ENCODE measurements at places on chromosomes 7 and 10.

GRCh38 chr7:104967088-104967487, 46.9 kb upstream of the KMT2E start:
- DNase-seq = no peak

- DNase-seq = no peak
These were observed 51.6 kb upstream of the MGMT start for GRCh38 chr10:129415215-129416140.

DNA sequence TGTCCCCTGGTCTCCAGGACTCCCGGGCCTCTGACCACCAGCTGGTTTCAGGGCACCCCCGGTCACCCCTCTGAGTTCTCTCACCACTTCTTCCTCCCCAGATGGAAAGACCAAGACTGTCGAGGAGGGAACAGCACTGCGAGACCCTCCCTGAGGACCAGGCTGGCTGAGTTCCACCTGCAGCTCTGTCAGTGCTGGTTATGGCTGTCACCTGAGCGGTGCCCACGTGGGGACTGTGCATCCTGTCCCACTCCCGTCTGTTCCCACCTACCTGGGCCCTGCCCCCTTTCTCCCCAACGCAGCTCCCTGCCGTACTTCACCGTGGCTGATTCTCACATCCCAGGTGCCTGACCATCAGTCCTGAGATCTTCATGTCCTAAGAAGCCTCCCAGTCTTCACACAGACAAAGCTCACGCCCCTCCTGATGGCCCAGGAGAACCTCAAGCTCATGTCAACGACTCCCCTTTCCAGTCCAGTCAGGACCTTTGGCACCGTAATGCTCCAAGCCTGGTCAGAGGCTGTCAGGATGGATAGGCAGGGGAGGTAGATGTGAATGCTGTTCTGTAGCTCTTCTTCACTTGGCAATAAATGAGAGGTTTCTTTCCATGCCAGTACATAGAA, 159.7 kb downstream of the USP6NL start:
- DNase-seq = no peak

DNA sequence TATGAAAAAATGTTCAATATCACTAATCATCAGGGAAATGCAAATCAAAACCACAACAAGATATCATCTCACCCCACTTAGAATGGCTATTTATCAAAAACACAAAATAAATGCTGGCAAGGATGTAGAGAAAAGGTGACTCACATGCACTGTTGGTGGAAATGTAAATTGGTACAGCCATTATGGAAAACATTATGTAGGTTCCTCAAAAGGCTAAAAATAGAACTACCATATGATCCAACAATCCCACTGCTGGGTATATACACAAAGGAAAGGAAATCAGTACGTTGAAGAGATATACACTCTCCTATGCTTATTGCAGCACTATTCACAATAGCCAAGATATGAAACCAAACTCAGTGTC, 50.2 kb downstream of the CDK1 start:
- no peak for DNase-seq

GRCh38 chr7:48088559-48089045, 463 bp upstream of the UPP1 start:
- peak; percentile 75 for DNase-seq

GRCh38 chr7:94422136-94422535, 27.4 kb downstream of the COL1A2 start:
- no peak for DNase-seq

GRCh38 chr10:89440226-89441009, 26.1 kb downstream of the IFIT5 start:
- no peak for DNase-seq

- DNase-seq = no peak
These were observed 113.5 kb upstream of the C10orf90 start for GRCh38 chr10:126783806-126784557.

DNA sequence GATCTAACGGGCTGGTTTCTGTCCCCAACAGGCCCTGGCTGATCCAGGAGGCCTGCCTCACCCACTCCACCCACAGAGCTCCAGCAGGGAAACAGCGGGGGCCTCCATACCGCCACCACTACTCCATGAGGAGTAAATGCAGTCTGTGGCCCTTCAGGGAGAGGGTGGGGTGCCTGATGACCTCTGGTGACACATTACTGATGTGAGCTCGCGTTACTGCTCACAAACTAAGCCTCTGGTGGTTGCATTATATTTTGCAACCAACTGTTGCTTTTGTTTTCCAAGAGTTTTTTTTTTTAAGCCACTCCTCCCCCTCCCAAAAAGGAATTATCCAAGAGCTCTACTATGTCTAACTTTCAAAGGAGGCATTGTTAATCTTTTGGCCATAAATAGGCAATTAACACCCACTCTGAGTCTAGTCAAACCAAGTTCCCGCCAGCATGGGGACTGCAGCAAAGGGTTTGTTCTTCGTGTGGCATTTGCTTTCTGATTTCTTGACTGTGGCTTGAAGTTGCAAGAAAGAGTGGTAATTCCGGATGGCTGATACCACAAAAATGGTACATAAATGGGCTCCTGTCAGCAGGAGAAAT, 72.6 kb downstream of the FAM53B start:
- DNase-seq = no peak

- no peak for DNase-seq
These were observed 34.6 kb downstream of the MGAM start for GRCh38 chr7:142030294-142030693.

DNA sequence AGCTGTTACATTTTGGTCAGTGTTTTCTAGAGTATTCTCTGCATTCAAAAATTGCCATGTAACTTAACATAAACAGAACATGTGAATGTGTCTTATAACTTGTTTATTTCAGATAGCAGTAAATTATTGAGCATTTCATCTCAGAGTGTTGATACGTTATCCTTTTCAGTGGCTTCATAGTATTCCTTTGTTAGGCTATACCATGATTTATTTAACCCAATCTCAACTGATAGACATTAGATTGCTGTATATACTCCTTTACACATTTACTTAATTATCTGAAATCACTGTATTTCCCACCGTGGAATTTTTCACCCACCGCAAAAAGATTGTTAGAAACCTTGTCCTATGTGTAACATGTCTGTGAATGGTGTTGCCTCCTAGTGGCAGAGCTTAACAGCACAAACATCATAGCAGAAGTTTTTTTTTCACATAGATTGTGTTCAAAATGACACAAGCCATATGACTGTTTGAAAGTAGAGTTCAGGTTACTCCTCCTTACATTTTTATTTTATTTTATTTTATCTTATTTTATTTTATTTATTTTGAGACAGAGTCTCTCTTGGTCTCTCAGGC, 21.4 kb downstream of the SLF2 start:
- no peak for DNase-seq

DNA sequence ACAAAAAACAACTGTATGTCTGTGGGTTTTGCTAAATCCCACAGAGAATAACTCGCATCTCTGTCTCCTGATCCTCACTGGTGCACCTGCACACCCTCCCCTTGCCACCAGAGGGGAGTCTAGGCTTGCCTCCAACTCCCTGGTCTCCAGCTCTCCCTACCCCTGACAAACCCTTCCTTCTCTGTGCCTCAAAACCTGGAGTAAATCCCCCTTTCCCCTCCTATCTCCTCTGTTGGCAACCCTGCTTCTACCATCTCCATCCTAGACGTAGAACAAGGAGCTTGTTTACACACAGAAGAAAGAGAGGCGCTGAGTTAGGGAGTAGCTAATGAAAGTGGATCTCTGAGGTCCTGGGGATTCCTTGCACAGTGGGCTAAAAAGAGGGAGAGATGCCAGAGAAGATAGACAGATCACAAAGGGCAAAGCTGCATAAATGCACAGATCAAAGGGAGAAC, 6.0 kb downstream of the MBLAC1 start:
- DNase-seq = peak; percentile 45
